ENCODE measurements at places on chromosomes 6 and 20.

DNA sequence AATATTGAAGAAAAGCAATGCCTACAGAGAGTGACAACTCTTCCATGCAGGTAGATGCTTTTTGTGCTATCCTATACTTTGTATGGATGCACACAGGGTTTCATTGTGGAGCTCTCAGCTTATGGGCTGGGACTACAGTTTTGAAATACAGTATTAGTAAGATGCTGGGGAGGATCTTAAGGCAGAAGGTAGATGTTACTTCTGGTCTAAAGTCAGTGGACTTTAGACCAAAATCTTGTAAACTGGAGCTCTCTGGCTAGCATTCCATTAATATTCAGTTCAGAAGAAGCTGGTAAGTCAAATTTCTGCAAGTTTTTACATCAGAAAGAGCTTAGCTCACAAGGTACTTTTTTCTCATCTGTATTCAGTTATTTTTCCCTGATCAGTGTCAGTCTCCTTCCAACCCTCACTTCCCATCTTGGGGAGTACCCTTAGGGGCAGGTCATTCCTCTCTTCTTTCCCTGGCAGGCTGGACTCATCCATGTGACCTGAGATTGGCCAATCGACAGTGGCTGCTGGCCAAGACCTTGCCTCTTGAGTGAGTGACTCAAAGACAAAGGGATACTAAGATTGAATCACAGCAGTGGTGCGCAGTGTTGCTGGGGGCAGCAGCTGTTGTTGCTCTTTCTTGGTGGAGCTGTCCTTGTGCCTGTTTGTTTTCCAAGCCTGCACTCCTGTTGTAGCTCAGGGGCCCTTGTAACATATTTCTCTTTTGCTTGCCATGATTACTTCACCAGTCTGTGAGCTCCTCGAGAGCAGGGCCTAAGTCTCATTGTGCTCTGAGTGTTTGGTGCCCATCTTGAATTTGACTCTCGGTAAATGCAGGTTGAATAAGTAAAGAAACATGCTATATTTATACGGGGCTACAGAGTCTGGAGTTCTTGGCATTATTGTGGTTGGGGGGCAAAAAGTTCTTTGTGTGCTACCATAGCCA, 2.8 kb upstream of the PHF20 start:
- peak; percentile 32 for DNase-seq

- no peak for DNase-seq
Measured at GRCh38 chr6:106283481-106283880, 42.1 kb downstream of the ATG5 start.

DNA sequence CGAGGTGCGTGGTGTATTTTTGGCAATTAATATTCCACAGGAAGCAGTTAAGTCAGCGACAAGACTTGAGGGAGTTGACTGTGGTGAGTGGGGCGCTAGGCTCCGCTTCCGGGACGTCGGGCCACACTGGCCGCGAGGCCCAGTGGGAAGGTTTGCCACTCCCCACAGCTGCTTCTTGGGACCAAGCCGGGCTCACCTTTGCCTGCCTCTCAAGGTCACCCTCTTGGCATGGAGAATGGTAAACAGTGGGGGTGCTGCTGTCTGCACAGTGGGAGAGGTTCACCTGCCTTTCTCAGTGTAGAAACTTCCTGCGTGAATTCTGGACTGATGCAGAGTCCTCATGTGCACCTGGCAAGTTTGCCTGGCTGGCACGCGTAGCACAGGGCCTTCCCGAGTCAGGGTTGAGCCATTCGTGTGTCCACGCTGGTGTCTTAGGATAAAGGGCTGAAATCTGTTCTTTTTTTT, 6.4 kb downstream of the OSBPL2 start:
- DNase-seq = no peak

GRCh38 chr6:14520029-14520428, 402.5 kb downstream of the CD83 start:
- DNase-seq = no peak

DNA sequence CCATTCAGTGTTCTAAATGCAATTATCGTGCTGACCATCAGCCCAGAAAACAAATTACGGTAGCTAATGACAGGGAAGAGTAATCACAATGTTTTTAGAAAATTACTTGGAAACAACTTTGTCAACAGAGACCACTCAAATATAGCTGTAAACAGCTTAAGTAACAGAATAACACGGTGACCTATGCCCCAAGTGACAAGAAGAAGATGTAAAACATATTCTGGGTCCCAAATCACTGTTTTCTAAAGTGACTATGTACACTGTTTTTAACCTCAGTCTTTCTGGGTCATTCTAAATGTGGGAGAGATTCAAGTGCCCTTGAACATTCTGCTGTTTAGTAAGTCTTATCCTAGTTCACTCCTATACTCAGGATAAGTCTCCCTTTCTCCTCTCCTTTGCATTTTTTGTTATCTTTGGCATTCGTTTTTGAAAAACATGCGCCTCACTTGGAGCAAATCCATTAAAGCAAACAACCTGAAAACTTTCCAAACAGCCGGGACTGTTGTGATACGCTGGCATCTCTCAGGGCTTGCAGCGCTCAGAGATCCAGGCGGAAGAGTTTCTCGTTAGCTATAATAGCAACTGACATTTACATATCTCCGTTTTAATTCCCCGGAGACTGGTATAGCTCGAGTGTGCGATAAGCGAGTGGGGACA, 114.5 kb upstream of the SOX4 start:
- peak; percentile 17 for DNase-seq

GRCh38 chr6:34496103-34496685, 30.3 kb downstream of the PACSIN1 start:
- no peak for DNase-seq

GRCh38 chr6:73873081-73873480, 177.1 kb downstream of the CD109 start:
- DNase-seq = no peak

- DNase-seq = no peak
Measured at GRCh38 chr6:33390767-33391277, 801 bp upstream of the KIFC1 start.

DNA sequence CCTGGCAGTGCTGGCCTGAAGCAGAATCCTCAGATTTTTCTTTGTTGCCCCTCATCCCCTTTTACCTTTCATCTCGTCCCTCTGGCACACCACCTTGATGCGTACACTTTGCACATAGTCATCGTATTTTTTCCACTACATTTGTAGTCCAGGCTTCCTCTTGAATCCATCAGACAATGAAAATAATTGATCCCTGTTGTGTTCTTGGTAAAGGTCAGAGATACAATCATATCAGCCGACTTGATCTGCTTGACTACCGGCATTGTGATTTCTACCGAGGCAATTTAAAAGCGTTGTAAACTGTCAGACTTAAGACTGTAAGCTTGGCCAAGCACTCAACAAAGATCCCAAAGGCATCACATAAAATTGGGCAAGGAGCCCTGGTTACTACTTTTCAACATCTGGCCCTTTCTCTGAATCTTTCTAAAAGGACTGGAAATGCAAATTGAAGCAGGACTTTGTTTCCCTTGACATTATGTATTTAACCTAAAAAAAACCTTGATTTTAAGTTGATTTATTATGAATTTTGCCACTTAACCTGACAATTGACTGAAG, 512.6 kb downstream of the LMBRD1 start:
- DNase-seq = no peak

DNA sequence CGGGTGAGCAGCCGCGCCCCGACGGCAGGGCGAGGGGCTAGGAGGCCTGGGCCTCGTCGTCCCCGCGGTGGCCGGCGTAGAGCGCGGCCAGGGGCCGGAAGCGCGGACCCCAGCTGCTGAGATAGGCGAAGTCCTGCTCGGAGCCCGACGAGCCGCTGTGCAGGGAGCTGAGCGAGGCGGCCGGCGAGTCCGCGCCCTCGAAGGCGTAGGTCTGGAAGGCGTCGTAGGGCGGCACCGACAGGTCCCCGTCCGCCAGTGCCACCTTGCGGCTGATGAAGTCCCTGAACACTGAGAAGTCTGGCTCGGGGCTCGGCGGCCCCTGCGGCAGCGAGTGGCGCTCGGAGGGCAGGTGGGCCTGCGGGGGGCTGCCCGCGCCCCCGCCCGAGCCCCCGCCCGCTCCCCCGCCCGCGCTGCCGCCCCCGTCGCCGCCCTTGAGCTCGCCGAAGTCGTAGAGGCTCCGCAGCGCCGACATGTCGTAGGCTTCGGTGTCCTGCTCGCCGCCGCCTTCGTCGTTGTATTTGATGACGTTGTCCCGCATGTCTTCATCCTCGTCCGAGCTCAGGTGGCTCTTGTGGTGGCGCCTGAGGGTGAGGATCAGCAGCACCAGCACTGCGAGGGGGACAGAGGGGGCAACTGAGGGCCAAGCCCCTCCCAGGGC, 56.5 kb downstream of the CD40 start:
- peak; percentile 86 for DNase-seq

- peak; percentile 66 for DNase-seq
Measured at GRCh38 chr6:166586424-166587156, at the start of gene RAMACL. TSS of gene RAMACL (minus strand) at chr6:166586678. CDS start at chr6:166586477, 201 bp downstream.

DNA sequence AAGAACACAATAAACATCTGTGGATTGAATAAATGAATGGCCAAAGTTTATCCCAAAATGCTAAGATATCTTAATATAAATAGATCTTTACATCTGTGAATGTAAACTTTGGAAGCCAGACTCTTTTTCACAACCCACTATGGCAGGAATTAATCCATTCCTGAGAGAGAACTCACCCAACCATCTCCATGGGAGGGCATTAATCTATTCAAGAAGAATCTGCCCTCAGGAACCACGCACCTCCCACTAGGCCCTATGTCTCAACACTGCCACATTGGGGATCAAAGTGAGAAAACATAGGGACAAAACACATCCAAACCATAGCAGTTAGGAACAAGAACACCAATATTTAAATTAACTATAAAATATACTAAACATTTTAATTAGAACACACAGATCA, 3.4 kb downstream of the UBE3D start:
- no peak for DNase-seq

DNA sequence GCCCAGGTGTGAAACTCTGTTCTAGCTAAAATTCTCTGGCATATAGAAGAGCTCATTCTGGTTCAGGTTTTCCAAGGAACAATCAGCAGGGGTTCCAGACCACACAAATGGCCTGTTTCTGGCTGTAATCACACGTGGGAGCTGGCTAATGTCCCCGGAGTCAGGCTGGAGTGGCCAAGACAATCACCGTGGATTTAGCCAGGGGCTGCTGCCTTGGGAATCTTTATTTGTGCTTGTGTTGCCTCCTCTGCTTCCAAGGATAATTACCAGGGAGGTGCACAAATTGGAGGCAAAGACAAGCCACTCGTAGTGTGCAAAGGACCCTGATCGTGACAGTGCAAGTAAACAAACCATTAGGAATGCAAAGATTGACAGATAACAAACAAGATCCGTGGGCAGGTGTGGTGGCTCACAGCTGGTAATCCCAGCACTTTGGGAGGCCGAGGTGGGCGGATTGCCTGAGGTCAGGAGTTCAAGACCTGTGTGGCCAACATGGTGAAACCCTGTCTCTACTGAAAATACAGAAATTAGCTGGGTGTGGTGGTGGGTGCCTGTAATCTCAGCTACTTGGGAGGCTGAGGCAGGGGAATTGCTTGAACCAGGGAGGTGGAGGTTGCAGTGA, 77.3 kb downstream of the KCNB1 start:
- no peak for DNase-seq

GRCh38 chr6:102813489-102814275, 1420.2 kb downstream of the GRIK2 start:
- DNase-seq = no peak

GRCh38 chr6:117547688-117548621, 54.4 kb downstream of the GOPC start:
- DNase-seq = no peak

GRCh38 chr6:166751051-166751595, 124.1 kb upstream of the RPS6KA2 start:
- no peak for DNase-seq

DNA sequence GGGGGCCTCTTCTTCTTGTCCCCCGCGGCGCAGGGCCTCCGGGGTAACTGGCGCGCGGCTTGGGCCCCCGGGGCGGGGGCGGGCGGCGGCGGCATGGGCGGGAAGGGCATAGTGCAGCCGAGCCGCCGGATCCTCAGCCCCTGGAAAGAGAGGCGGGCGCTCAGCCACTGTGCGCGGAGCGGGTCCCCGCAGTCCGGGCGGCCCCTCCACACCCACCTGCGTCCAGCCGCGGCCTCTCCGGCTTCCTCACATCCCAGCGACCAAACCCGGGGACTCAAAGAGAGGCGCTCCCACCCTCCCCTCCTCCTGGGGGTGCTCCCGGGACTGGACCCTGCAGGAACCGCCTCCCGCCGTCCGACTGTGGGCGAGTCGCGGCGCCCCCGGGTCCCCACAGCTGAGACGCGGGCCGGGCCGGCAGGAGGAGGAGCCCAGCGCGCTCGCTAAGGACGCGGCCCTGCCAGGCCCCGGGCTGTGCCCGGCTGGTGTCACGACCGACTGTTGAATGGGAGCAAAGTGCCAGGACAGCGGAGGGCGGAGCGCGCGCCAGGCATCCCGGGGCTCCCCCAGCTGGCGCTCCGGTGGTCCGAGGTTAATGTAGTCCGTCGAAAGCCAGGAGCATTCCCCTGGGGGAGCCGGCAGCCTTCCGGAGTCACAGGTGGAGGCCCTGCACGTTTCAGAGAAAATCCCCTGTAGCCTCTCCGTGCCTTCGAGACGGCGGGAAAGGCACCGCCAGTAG, at the start of gene PRR18:
Gene PRR18 (minus strand): TSS at position 360 of the 736 bp plus-strand sequence. CDS start 250 bp downstream, at position 110.
- no peak for DNase-seq

GRCh38 chr6:29938746-29939508, 3.4 kb upstream of the HLA-A start:
- no peak for DNase-seq

DNA sequence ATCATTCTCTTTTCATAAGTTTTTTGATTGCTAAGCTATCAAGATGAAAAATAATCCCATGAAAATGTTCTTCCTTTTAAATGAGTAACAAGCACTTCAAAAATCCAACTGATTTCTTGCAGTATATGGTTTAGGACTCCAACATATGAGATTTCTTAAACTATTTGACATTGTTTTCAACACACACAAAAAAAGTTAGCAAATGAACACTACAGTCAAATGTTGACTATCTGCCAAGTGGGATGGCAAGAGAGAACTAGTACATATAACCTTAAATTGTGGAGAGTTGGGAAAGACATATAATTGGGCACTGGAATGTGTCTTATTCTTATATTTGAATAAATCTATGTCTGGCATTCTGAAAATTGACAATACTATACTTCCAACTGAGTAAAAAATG, 15.6 kb downstream of the COL21A1 start:
- DNase-seq = no peak

DNA sequence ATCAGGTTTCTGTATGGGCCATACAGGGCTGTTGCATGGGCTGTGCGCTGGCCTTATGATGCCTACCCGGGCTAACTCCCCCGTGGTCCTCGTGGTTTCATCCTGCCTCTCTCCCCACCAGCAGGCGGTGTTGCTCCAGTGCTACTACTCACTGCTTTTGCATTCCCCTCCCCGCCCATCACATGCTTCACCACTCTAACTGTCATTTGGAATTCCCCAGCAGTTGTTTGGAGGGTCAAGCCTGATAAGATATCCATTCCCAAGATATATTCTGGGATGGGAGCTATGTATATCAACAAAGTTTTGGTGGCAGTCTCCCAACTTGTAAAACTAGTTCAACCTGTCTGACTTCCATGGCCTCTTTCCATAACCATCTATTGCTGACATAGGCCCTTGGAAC, 233.2 kb upstream of the SOX4 start:
- DNase-seq = no peak

All from HEK293T (cell line).